Activated T-cell treated with anti-CD3 and anti-CD28 coated beads for 24 hours (primary cell): ENCODE measurements at places on chromosomes 1 and 21.

DNA sequence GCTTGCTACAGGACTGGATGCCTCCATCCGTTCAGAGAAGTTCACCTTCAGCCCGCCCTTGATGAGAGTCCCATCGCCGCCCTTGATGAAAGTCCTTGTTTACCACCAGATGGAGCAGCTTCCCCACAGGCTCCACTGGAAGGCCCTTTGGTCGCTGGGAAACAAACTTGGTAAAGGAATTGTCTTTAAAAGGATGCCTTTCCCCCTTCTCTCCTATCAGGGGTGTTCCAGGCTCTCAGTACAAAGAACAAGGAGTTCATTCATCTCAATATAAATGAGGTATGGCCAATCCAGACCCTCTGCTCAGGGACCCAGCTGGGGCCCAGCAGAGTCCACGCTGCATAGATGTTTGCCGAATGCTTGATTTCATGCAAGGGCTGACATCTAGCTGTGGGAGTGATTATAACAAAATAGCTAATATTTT is 50.8 kb downstream of the CAPN9 start:
- no peak for DNase-seq

DNA sequence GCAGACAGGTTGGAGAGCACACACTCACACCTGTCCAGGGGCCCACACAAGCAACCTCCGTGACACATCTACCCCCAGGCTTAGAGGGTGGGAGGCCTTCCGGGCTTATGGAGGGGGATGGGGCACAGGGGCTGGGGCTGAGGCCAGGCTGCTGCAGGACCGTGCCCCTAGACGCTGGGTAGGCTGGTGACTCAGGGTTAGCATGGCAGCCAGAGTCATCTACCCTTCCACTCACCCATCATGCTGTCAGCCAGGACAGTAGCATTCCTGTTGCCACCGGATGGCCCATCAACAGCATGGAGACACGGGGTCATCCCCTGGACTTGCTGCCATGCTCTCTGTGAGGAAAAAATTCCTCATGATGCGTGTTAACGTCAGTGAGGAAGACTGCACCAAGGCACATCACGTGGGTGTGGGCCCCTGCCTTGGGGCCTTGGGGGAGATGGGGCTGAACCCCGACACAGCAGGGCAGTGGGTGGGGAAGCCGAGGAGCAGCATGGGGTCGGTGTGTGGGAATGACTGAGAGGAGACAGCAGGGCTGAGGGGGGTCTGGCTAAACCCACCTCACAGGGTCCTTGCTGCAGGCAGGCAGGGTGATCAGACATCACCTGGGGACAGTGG is 52.8 kb downstream of the WNT9A start:
- DNase-seq, result no peak

GRCh38 chr1:66679140-66679539 is 73.1 kb upstream of the DYNLT5 start:
- DNase-seq, result no peak

- no peak for DNase-seq
Measured at GRCh38 chr21:43585924-43586413, 73.3 kb downstream of the HSF2BP start.

- DNase-seq, result no peak
Measured at GRCh38 chr1:204080163-204080903, 7.4 kb downstream of the SOX13 start.

- no peak for DNase-seq
Measured at GRCh38 chr1:177239792-177240191, 69.0 kb downstream of the BRINP2 start.

GRCh38 chr1:58739856-58740466 is 40.1 kb upstream of the MYSM1 start:
- no peak for DNase-seq

GRCh38 chr21:43957128-43957571 is 55.0 kb upstream of the TRAPPC10 start:
- DNase-seq, result no peak

DNA sequence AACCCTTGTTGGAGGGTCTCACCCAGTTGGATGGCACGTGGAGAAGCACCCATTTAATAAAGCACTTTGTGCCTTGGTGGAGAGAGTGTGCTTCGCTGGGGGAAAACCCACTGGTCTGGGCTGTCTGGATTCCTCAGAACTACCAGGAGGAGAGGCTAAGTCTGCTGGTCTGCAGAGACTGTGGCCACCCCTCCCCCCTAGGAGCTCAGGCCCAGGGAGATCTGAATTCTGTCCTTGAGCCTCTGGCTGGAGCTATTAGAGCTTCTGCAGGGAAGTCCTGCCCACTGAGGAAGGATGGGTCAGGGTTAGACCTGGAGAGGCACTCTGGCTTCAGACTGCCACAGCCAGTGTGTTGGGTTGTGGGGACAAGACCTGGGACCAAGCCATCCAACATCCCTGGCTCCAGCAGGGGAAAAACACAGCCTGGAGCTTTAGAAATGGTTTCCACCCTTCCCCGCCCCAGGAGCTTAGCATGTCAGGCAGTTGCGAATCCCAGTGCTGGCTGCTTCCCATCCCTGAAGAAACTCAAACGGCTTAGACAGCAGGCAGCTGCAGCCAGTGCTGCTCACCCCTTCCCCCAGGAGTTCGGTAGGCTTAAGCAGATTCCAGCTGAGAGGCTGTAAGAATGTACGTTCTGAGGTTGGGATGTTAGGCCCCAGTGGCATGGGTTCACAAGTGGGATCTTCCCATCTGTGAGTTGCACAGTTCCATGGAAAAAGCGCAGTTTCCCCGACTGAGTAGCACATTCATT is 288.3 kb downstream of the TGFB2 start:
- DNase-seq, result no peak

DNA sequence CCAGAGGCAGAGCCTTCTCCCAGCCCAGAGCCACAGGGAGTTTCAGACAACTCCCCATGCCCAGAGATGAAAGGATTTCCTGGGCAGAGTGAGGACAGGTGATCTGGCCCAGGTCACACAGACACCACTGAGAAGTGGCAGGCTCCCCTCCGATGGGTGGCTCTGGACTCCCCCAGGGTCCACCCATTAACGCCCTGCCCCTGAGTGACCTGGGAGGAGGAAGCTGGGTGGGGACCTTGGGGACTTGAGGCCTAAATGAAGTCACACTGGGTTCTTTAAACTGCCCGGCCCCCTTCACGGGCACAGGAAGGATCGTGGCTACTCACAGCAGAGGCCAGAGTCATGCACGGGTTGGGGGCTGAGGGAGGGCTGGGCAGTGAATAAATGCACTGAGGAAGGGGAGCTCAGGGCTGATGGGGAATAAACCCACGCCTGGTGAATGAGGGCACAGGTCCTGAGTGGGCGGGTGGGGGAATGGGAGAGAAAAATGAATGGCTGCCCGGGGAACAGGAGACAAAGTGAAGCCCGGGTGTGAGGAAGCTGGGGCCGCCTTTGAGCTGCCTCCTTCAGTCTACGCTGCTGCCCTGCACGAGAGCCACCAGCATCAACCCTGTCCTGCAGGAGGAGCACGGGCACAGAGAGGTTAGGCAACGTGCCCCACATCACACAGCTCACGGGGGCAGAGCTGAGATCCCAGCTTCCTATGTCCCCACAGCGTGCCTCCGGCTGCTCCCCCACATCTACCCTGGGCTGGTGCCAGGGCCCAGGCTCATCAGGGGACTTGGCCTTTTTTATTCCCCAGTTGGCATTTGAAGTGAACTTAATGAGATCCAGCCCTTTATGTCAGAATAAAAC is 404.3 kb downstream of the MATN1 start:
- DNase-seq, result no peak

GRCh38 chr1:182700351-182700709 is 15.9 kb upstream of the RGS8 start:
- no peak for DNase-seq

- DNase-seq, result no peak
Measured at GRCh38 chr1:8211883-8212579, 105.9 kb upstream of the SLC45A1 start.

- no peak for DNase-seq
Measured at GRCh38 chr21:30245061-30245460, 29.2 kb upstream of the CLDN8 start.

DNA sequence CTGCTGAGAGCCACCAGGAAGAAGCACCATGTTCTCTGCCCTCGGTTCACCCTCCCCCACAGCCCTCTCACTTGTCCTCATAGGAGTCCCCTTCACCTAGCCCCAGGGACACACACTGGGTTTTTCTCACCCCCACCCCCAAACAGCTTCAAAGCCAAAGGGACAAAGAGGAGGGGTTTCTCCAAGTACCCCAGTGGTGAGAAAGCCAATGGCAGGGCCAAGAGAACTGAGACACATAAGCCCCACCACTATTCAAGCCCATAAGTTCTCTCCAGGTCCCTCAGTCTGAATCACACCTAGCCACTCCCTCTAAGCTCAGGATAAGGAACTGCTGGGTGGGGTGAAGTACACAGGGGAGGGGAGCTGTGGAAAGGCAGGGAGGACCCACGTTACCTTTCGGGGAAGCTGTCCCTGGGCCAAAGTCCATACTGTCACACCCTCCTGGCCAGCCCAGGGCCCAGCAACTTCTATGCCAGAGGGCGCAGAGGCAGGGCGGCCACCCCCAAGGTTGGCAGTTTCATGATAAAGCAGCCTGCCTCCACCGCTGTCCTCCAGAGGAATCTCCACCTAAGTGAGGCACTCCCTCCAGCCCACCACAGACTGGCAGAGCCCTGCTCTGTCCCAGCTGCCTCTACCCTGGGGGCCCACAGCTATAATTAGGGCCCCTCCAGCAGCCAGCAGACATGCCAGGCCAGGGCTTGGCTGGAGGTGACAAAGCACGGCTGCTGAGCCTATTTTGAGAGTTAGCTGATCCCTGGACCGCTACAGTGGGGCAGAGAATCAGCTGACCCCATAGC is 39.0 kb upstream of the PPP1R15B start:
- no peak for DNase-seq

- no peak for DNase-seq
Measured at GRCh38 chr1:181023265-181024057, 791 bp upstream of the STX6 start.

GRCh38 chr1:95039360-95040031 is 33.3 kb downstream of the ALG14 start:
- no peak for DNase-seq

- no peak for DNase-seq
Measured at GRCh38 chr1:59033761-59034160, 249.9 kb upstream of the JUN start.

DNA sequence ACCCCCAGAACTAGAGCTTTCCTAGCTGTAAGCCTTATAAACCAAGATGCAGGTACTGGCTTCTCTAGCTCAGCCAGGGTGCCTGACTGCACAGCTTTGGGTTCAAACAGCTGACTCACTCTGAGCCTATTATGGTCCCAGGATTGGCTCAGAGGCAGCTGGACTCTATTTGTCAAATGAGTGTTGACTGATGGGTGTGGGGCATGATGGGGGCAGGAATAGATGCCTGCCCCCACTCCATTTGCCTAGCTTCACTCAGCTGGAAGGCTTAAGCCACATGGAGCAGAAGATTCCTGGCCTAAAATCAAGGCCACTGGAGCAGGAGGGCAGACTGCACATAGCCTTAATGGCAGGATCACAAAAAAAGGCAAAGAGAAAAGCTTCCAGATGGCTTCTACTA is 90.5 kb downstream of the PIK3R3 start:
- no peak for DNase-seq

GRCh38 chr1:111733992-111734341 is 5.2 kb downstream of the INKA2 start:
- no peak for DNase-seq

- DNase-seq, result no peak
Measured at GRCh38 chr1:1883092-1883873, 7.6 kb downstream of the GNB1 start.

DNA sequence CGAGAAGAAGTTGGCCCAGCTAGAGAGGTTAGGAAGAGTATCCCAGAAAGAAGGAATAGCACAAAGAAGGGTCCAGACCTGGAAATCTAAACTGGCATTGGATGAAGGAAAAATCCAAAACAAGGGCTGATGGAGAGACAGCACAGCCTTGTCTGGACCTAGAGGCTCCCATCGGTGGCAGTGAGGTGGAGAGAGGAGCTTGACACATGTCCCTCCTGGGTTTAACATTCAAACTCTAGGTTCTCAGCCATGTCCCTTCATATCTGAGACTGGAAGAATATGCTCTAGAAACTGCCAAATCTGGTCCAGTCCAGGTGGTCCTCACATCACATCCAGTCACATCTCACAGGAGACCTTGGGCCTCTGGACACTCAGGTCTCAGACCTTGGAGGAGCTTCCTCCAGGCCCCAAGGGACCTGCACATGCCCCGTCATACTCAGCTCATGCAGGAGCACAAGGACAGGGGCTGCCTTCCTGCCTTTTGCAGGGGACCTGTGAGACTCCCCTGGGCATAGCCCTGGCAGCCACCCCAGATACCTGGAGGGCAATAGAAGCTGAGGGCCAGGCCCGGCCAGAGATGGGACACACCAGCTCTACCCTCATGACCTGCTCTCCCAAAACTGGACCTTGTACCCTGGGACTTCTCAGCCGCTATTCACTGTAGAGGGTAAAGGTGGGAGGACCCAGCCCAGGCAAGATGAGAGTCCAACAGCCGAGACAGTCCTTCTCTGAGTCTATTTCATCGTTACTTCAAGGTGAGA is 7.5 kb downstream of the TMEM125 start:
- DNase-seq, result no peak

GRCh38 chr1:216119600-216119999 is 303.6 kb downstream of the USH2A start:
- DNase-seq, result no peak

DNA sequence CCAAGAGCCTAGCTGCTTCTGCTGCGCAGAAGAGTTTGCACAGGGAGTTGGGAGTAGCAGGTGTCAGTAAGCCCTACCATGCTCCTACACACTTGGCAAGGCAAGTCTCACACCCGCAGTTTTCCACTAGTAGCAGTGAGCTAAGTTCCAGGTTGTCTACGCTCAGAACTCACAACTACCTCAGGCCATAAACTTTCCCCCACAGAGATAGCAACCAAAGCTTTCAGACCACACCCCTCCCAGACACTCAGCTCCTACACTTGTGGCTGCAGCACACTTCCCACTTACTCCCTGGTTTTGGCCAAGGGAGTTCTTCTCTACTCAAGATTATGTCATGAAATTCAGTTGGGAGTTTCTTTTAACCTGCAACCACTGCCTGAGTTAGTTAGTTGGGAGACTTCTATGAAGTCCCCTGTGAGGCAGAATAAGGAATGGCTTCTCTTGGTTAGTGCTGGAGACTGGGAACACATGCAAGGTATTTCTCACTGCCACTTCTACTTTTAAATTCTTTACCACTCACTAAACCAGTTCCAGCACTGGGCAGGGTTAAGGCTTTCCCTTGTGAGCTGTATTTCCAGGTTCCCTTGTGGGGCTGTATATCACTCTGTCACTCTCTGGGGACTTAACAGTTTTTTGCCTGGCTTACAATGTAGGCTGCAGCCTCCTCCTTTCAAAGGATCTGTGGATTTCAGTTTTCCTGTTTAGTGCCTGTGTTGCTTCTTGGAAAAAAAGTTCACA is 18.3 kb upstream of the MAB21L3 start:
- DNase-seq, result no peak

DNA sequence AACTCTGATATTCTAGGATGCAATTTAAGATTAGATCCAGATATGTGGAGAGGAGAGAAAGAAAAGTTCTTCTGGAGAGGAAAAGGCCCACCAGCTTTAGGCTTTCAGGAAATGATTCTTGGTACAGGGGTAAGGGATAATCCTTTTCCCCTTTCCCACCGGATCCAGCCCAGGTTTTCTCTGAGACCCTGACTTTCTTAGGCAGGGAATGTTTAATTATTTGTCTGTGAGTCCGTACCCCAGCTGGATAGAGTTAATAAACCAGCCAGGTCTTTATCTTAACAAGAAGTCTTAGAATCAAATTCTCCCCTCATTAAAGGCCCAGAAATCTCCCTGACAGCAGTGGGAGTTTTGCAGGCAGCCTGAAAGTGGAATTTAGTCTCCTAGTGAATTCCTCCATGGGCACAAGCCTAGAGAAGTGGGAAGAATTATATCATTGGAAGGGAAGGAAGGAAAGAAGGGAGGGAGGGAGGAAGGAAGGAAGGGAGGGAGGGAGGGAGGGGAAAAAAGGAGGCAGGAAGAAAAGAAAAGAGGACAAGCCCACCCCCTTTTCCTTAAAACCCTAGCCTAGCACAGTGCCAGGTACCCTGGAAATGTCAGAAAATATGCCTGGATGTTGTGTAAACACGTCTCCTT is 189.0 kb downstream of the PLPP3 start:
- DNase-seq, result no peak
